Stimulated activated CD8-positive, alpha-beta memory T cell treated with anti-CD3 and anti-CD28 coated beads, Interleukin-4, amount 100 ng/mL, for 1 hour (primary cell): ENCODE measurements at places on chromosomes 2 and 18.

DNA sequence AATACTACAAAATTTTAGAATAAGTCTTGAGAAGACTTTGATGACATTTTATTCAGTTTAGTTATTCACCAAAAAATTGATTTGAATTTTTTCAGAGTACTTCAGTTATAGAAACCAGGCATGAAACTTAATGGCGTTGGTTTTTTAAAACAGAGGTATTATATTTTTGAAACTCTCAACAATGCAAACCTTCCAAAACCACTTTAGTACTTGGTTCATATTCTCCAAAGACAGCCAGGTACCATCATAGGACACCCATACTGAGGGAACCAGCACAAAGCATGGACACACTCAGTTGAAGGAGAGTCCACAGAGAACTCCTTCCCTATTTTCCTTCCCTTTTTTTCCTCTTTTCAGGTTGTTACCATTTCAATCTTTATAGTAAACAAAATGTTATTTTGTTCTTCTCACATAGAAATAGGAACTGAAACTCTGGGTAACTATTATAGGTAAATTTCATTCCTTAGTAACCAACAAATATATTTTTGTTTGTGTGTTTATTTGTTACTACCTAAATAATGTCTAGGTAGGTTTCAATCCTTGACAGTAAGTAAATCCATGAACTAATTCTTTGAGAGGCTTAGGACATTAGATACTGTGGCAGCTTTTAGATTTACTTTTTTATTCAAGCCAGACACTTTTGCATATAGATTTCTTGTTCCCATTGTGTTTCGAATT is 95.8 kb downstream of the TMEFF2 start:
- DNase-seq, result no peak

DNA sequence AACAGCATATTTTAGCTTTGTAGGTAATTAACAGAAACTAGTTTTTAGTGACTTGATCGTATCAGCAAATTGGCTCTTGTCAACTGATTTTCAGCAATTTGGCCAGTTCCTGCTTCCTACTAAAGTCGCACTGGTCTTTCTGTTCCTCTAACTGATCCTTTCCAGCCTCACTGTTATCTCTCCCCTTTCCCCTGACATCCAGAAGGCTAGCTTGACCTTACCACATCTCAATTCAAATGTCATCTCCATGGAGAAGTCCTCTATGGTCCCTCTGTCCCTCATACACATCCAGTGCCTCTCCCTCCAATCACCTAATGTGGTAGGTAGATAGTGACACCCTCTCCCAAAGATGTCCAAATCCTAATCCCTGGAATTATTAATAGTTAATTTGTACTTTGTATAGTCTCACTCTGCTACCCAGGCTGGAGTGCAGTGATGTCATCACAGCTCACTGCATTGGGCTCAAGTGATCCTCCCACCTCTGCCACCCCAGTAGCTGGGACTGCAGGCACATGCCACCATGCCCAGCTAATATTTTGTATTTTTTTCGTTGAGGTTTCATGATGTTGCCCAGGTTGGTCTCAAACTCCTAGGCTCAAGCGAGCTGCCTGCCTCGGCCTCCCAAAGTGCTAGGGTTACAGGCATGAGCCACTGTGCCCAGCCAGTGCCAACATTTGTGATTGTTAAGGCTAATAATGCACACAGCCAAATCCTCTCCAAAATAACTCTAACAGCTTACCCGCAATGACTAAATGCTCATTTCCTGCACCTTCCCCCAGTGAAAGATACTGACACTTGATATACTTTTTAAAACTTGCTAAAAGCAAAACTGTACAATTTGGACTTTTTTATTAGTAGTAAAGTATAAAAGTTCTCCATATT is 16.9 kb downstream of the PSTPIP2 start:
- DNase-seq, result no peak

- no peak for DNase-seq
Observed at GRCh38 chr2:31688282-31688681, 107.5 kb upstream of the SRD5A2 start.

GRCh38 chr2:219158025-219158424 is 2.6 kb downstream of the NHEJ1 start:
- no peak for DNase-seq

- no peak for DNase-seq
Observed at GRCh38 chr2:98583276-98583675, 25.0 kb downstream of the COA5 start.

- no peak for DNase-seq
Observed at GRCh38 chr2:105593221-105593967, 151.3 kb upstream of the NCK2 start.

DNA sequence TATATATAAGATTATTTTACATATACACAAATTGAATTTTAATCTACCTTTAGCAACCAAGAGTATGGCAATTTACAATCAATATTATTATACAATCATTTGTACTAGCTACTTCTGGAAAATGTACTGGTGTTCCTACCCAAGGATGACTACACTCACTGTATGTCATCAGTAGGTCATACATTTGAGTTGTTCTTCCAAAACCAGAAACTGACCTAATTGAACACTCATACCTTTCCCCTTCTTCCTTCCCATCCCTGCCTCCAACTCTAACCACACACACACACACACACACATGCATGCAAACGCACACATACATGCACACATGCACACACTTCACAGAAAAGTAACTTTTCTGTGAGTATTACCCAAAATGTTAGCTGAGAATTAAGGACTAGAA is 8.2 kb upstream of the ERCC3 start:
- no peak for DNase-seq

DNA sequence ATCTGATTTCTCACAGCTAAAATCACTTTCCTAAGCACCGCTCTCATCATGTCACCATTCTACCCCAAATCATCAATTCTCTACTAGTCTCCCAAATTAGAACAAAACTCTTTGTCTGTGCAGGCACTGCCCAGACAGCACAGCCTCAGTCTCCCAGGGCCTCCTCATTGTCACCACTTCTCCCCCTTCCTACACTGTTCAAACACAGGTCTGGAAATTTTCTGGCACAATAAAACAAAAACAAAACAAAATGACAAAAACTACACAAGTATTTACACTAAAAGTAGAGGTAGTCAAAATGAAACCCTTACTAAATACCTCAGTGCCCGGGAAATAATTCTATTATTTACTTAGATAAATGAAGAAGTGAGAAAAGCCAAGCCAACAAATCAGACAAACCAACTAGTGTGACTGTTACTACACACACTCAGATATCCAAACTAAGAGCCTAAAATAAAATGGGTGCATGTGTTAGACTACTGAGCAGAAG is 156.2 kb upstream of the DNMT3A start:
- no peak for DNase-seq

DNA sequence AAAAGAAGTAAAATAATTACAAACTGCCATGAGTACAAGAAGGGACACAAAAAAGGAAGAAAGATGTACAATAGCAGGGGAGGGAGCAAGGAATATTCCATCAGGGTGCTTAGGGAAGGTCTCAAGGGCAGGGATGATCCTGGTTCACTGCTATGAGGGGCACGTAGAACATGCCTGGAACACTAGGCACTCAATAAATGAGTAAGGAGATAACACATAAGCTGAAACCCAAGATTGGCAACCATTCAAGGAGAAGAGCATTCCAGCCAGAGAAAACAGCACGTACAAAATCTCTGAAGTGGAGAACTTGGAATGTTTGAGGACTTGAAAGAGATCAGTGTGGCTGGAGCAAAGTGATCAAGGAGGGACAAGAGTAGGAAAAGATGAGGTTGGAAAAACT is 103.2 kb downstream of the FAM161A start:
- DNase-seq, result no peak

DNA sequence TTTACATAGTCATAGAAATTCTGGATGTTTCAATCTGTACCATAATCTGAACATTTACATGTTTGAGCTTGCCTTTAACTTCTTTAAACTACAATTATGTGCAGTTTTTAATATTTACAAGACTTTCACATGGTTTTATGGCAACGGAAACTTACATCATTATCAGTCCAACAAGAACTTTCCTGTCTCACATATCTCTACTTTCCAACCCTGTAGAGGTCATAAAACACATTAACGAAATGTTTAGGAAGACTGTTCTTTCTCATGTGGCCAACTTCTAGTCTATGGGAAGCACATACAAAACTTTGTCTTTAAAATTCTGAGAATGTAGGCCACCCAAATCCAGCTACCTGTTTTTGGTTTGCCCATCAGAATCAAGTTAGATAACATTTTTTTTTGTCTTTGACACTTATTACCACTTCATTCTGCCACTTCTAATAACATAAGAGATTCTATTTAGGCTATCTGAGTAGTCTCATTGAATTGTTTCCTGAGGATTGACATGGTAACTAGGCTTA is 693.2 kb downstream of the KCNJ3 start:
- no peak for DNase-seq

DNA sequence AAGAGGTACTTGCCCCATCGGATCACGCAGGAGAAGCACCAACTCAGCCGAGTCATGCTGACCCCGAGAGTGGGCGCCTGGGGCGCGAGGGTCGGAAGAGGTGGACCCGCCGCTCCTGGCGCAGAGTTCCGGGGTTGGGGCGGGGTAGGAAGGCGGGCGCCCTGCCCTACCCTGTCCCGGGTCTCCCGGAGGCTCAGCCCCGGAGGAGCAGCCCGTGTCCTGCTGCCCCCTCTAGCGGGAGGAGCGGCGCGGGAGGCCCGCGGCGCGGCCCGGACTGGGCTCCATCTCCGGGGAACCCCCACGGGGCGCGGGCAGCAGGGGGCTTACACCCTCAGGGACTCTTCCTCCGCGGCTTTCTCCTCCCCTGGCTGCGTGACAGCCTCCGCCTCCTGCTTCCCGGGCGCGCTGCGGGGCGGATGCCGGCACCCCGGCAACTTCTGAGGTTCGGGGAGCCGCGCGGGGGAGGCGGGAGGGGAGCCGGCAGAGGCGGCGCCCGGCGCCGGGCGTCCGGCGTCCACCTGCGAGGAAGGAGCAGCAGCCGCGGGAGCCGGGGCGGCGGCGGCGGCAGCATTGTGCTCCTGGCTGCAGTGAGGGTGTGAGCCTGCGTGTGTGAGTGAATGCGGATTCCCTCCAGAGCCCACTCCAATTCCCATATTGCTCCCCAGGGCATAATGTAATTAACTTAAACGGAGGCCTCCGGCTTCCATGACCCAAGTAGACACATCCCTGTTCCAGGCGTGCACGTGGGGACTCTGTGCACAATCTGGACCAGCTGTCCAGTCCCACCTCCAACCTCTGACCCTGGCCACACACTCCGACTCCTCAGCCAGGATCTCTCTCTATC is 7.6 kb upstream of the TNS1 start:
- no peak for DNase-seq

GRCh38 chr2:39411181-39411944 is 25.7 kb downstream of the MAP4K3 start:
- DNase-seq, result no peak

DNA sequence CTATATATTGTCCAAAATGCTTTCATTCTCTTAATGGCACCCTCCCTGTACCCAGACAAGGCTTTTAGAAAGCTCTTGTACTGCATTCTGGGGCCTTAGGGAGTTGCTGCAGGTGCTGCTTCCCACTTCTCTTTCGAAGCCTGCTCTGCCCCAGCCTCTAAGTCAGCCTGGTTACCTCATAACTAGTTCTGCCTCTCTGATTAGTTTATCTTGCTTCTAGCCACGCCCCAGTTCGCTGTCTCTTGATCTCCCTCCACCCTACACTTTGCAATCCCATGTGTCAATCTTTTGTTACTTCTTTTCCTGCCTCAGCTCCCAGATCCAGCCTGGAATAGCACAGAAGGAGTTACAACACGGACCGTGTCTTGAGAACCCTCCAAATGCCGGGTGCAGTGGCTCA is 13.8 kb upstream of the NCOA1 start:
- no peak for DNase-seq

DNA sequence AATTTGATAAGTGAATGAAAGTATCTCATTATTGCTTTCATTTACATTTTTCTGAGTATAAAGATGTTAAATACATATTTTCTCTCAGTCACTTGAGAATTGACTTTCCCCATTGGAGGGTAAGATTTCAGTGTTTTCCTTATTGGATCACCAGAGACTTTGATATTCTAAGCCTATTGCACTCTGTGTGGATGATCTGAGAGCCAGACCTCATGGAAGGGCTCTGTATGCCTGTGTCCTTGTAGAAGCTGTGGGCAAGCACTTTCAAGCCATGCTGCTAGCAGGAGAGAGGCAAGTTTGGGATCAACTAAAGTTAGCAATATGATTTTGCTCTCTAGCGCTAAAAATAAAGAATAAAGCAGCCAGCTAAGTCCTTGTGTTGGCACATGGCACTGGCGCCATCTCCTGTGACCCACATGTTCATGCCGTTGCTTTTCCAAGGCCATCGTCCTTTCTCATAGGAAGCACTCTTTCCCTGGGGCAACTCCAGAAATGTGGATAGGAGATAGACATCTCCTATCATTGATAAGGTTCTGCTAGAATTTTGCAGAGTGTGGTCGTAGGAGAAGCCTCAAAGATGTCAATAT is 72.6 kb downstream of the AOX1 start:
- no peak for DNase-seq

DNA sequence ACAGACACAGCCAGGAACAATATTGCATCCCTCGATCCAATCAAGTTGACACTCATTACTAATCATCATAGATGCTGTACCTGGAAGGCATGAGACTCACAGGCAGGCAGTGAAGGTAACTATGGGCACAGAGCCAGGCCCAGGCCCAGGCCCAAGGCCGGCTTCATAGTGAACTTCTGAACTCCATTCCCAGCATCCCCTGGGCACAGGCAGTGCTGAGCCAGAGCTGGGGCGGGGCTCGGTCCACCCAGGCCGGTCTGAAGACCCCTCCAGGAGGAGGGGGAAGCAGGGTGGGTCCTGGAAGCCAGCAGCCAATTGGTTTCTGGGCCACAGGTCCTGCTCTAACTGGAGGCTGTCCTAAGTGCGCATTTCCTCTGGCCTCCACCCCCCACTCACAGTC is 37.6 kb downstream of the MLPH start:
- DNase-seq, result no peak

- no peak for DNase-seq
Observed at GRCh38 chr2:142914507-142915313, 37.2 kb downstream of the KYNU start.

DNA sequence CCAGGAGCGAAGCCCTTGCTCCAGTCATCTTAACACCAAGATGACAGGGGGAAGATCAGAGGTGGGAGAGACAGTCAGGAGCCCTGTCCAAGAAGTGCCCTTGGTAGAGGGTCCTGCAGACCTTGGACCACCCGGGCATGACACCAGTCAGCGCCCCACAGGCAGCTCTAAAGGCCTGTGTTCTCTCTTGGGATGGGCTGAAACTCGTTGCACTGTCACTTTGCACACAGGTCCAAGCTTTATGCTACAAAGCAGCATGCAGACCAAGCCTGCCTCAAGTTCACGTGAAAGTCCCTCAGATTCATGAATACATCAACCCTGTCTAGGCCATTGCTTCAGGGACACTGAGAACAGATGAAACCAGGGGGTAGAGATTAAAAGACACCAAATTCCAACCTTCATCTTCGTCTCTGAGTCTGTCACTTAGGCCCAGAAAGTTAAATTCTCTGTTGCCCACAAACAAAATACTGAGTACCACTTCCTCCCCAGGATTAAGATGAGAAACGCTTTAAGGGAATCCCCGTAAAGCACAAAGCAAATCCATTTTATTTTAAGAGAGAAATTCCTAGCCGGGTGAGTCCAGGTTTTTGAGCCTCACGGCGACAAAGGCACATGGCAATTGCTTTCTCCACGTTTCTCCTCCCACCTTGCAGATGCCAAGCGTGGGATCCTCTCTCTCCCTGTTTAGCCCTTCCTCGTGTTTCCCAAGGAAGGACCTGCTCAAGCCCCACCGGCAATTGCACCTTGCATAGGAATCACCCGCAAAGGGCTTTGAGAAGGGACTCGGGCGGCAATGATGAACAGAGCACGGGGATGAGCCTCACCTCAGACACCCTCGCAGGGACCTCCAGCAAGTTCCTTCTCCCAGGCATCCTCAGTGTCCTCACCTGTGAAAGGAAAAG is 75.0 kb upstream of the ID2 start:
- DNase-seq, result no peak
